ENCODE measurements at places on chromosomes 2 and 18.

GRCh38 chr18:34803877-34804400, 93.8 kb downstream of the DTNA start:
- no peak for DNase-seq

GRCh38 chr2:195356026-195356425, 301.0 kb upstream of the SLC39A10 start:
- no peak for DNase-seq

DNA sequence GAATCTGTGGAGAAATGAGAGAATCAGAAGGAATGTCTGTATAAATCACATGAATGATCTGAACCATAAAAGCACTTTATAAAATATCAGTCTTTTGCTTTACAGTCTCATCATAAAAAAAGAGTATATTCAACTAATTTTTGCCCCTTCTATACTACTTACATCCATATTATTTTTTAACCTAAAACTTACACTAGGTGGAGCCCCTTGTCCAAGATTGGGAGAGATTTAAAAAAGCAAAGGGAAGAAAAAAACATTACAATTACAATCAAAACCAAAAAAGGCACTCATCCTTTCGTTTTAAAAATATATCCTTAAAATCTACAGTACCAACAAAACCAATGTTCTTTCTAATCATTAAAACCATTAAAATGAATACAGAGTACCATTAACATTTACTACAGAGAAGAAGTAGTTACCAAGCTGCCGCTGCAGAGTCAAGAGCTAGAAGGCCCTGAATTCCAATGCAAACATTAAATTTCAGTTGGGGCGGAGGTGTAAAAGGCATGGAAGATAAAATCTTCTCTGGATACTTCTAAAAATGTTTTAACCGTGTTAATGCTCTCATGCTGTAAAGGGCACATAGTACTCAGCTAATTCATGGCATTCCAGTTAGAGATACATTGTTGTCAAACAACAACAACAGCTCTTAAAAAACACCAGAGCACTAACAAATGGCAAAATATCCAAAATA, 56.7 kb upstream of the EPB41L3 start:
- DNase-seq = no peak

GRCh38 chr2:101754618-101755017, 57.1 kb downstream of the MAP4K4 start:
- DNase-seq = no peak

DNA sequence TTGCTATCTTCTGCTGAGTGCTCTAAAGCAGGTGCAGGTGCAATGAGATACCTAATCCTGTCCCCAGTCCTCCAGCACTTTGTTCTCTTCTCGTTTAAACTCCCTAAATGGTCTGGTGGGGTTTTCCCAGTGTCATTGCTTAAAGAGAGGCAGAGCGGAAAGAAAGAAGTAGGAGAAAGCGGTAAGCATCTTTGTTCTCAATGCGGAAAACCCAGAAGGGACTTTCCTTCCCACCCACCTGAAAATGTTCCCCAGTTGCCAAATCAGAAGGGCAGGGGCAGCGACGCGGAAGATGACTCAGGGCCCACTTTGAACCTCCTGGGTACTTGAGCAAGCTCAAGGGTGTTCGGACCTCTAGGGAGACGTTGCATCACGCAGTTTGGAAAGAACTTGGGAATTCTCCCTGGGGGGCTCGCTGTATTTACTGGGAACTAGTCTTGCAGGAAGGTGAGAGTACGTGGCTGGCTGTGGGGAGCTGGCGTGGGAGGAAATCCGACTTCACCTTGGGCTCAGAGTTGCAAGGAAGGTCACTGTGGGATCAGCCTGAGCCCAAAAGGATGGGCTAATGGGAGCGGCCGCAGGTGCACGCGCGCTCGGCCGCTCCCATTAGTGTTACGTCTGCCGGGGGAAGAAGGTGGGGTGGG, 589 bp upstream of the SGPP2 start:
- peak; percentile 55 for DNase-seq
